ENCODE measurements at places on chromosomes 2 and 18.

DNA sequence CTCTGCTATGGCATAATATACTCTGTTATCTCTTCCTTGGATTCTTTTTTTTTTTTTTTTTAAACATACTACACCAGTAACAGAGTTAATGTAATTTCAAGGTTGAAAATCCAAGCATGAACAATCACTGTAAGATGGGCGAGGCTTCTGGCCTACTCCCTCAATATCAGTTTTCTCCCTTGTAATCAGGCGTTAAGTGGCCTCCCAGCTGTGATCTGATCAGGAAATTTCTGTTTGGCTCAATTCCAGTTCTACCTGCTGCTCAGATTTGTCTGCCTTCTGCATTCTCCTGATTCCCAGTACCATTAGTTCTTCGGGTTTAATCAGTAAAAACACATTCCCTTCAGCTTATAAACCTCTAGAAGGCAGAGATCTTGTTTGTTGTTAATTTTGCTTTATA, 18.6 kb downstream of the PRKD3 start:
- no peak for DNase-seq

GRCh38 chr2:203982276-203982675, 45.7 kb downstream of the ICOS start:
- no peak for DNase-seq

DNA sequence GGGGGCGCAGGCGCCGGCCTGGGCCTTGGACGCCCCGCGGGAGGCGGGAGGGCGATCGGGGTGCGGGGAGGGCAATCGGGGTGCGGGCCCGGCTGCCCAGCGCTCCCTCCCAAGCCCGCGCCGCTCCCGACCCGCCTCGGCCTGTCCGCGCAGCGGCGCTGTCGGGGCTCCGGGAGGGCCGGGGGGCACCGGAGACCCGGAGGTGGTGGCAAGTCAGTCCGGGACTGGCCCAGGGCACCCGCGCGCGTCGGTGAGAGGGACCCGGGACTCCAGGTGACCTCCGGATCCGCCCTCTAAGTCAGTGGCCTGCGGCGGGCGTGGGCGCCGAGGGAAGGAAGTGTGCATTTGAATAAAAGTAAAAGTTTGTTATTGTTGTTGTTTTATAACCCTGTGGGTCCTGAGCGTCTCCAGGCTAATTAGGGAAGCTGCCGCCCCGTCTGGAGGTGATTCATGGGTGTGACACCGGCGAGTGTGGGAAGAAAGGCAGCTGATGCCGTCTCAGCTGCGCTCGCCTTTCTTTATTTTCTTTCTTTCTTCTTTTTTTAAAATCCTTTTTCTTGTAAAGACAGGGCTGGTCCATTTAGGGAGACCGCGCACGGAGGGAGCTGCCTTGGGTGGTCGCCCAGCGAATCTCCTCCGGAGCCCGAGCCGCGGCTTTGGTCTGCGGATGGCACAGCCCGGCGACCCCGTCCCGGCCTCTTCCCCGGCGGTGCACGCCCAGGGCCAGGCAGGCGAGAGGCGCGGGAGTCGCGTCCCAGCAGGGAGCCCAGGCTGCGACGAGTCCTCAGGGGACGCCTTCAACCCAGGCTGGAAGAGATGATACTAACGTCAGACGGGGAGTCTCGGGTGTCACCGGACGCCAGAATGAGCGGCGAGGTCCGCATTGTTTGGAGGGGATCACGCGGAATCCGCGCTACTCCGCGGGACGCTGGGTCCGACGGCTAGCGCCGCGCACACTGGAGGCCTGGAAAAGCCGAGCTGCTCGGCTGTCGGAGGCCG, 627 bp upstream of the CRACDL start:
- DNase-seq = peak; percentile 17

DNA sequence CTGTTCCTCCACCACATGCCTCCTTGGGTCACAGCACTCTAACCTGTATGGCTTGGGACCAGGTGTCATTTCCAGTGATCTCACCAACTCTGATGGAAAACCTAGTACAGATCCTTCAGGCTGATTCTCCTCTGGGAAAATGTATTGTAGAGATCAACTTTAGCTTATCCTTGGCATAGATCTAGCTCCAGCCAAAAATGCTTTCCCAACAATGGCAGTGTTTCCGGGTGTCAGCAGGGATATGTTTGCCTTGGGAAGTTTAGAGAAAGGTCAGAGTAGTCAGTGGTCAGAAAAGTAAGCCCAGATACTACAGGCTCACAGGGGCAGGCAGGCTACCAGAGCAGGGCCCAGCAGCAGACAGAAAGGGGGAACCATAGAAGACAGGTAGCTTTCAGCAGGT, 73.6 kb downstream of the CD8B2 start:
- no peak for DNase-seq

DNA sequence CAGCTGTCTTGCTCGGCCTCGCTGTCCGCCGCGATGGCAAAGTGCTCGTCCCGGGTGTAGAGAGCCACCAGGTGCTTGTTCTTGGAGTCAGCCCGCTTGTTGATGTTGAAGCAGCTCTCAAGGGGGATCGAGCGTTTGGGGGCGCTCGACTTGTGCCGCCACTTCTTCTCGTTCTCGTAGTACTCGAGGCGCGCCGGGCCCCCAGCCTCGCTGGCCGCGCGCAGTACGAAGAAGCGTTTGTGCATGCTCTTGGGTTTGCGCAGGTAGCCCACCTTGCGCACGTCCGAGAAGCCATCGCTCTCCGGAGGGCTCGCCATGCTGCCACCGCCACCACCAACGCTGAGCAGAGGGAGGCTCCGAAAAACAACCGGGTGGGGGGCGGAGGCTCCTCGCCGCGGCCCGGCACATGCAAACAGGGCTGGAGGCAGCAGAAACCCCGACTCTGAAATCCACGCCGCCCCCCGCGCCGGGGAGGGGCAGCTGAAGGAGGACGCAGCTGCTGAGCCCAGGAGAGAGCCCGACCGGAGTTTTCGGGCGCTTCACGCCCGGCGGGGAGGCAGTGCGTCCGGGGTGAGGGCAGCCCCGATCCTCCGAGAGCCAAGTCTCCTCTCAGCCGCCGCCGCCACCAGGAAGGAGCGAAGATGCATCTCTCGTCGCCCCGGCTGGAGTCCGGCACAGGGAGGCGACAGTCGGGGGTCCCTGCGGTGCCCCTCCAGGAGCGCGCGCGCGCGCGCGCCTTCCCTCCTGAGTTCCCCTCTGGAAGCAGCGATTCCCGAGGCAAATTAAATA, 1.0 kb downstream of the IRS1 start:
- DNase-seq = peak; percentile 68

GRCh38 chr2:46751897-46752296, 163.7 kb downstream of the MCFD2 start:
- no peak for DNase-seq

DNA sequence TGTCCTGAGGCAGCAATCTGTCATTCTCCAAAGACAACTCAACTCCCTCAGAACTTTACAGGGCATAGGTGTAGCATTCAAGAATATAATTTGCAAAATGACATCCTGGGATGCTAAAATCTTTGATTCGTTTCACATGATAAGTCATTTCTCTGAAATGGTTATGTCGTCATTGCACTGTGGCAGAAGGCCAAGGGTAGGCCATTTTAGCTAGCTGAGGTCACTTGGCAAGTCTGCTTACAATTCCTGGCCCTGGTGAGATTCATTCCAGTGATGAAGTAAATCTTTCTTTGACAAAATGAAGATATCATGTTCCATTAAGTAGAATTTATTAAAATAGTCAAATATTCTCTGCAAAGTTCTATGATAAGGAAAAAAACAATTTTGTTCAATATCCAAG, 1410.3 kb upstream of the LRRTM1 start:
- DNase-seq = no peak

GRCh38 chr2:54176577-54176976, 61.2 kb downstream of the ACYP2 start:
- no peak for DNase-seq
